SW 1271 (cell line): ENCODE measurements at places on chromosomes 11 and 22.

DNA sequence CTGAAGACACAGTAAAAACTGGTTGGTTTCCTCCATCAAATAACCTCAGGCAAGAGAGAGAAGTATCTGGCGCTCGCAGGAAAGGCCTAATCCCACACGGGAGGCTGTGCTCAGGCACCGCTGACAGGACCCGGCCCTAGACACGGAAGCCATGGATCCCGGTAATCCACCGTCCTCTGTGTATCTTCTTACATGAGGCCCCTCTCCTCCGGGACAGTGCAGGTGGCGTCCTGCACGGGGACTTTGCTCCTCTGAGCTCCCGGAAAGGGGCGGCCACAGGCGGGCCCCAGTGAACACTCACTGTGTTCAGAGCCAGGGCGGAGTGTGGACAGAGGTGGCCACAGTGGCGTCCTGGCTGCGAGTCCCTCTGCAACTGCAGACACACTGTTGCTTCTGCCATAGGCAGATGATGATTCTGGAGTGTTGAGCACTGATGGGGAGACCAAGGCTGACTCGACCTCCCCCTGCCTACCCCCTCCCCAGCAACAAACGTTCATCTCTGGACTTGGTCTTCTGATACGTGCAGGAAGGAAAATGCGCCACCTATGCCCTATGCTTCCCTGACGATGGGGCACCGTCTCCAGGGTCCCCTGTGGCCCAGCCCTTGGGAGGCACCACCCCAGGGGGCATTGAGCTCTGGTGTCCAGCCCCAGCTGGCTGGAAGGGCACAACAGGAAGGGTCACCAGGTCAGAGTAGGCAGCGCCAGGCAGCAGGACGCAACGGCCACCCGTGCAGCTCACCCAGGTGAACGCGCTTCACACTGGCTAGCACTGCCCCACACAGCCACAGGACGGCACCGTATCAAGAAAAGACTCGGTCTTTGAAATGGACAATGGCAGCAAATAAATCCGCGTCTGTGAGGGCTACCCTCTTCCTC, 95.7 kb downstream of the TRMU start:
- DNase-seq: no peak

DNA sequence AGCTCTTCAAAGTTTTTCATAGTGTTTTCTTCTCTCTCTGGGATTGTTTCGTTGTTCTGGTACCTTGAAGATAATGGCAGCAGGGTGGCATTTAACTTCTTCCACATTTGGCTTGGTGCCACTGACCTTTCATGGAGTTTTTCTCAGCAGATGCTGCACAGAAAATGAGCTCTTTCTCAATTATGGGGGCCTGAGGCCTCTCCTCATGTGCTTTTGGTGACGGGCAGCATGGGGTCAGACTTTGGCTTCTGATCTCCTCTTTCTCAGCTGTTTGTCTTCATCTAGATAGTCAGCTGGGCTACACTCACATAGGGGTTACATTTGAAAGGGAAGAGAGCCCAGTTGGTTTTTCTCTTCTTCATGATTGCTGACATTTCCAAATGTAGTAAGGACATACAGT, 76.3 kb downstream of the FAT3 start:
- DNase-seq: no peak

- DNase-seq: no peak
Measured at GRCh38 chr11:3950996-3951660, 95.7 kb downstream of the STIM1 start.

GRCh38 chr11:70108250-70108649, 30.1 kb downstream of the ANO1 start:
- DNase-seq: no peak

GRCh38 chr22:22392131-22392530, 116.4 kb downstream of the ZNF280B start:
- no peak for DNase-seq

DNA sequence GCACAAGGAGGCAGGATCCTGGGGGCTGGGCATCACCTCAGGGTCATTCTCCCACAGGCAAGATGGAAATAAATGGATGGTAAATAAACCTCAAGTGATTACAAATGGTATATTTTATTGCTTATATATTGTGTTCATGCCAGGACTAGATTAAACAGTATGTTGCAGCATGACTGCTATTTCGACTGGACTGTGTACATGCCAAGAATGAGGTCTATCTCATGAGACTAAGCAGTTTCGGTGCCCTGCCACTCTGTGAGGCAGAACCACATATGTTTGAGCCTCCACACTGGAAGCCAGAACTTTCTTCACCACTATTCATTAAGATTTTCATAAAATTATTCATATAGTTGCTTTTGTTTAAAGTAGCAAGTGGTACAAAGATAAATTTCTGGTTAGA, 140.2 kb downstream of the DDX10 start:
- no peak for DNase-seq

- DNase-seq: no peak
Measured at GRCh38 chr11:130585545-130585944, 137.1 kb downstream of the ADAMTS15 start.

GRCh38 chr11:72776844-72777754, 16.7 kb downstream of the STARD10 start:
- no peak for DNase-seq

GRCh38 chr11:72141066-72141465, 5.5 kb downstream of the FOLR3 start:
- no peak for DNase-seq

GRCh38 chr11:123211149-123211852, 16.3 kb upstream of the CLMP start:
- no peak for DNase-seq

DNA sequence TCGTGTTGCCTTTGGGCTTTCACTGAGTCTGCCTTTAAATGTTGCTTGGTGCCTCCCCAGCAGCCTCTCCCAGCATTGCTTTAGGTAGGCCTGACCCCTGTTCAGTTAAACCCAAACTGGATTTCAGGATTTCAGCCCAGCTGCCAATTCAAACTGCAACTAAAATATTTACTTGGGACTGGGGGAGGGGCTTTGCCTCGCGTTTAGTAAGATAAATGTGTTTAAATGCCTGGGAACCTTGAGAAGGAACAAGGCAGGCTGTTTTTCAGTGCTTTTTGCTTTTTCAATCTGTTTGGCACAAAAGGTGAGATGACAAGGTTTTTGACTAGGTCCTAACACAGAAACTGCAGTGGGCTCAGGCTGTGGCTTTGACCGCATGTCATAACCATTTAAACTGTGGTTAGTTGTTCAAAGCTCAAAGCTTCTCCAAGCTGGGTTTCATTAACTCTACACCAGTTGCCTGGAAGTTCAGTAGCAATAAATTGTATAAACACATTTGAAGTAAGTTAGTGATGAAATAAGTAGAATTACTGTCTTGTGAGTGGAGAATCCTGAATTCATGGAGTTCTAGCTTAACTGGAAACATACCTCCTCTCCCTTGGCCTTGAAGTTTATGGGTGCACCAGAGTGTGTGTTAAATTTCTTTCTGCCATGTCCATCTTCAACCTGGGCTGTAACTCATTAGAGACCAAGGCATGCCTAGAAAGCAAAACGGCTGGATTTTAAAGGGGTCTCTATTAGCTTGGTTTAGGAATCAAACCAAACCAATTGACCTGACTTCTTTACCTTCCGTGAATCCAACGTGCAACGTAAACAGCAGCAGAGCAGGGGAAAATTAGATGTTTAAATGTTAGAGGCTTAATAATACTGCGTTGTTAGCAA, 3.6 kb downstream of the PKNOX2 start:
- no peak for DNase-seq

GRCh38 chr11:94150704-94151685, 22.4 kb downstream of the PANX1 start:
- no peak for DNase-seq

DNA sequence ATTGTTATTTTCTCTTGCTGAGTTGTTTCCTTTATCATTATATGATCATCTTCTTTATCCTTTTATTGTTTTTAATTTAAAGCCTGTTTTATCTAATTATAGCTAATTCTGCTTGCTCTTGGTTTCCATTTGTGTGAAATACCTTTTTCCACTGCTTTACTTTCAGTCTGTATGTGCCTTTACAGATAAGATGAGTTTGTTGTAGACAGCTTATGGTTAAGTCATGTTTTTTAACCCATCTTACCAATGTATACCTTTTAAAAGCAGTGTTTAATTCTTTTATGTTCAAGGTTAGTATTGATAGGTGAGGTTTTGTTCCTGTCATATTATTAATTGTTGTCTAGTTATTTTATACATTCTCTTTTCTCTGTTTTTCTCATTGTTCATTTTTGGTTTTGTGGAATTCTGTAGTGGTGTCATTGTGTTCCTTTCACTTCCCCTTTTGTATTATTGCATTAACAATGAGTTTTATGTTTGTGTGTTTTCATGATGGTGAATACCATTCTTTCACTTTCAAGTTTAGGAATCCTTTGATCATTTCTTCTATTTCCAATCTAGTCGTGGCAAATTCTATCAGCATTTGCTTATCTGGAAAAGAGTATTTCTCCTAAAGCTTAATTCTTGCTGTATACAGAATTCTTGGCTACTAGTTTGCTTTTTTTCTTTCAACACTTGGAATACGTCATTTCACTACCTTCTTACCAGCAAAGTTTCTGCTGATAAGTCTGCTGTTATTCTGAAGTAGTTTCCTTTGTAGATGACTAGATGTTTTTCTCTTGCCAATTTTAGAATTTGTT, 21.8 kb downstream of the OR5AN1 start:
- DNase-seq: no peak

DNA sequence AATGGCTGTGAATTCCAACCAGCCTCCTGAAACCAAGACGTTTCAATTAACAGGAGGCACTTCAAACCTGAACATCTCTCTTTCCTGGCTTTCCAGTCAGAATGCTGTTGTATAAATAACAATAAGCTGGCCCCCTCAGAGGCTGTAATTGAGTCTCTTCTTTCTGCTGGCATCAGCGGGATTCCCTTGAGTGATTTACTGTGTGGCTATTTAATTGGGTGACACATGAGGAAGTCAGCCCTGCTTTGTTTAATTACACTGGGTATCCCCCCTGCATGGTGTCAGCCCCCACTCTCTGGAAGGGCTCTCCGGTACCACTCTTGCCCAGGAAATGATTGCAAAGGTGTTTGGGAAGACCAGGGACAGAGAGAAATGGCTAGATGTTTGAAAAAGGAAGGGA, 101.6 kb downstream of the NTM start:
- no peak for DNase-seq

GRCh38 chr11:129710423-129710822, 105.2 kb upstream of the TMEM45B start:
- no peak for DNase-seq

DNA sequence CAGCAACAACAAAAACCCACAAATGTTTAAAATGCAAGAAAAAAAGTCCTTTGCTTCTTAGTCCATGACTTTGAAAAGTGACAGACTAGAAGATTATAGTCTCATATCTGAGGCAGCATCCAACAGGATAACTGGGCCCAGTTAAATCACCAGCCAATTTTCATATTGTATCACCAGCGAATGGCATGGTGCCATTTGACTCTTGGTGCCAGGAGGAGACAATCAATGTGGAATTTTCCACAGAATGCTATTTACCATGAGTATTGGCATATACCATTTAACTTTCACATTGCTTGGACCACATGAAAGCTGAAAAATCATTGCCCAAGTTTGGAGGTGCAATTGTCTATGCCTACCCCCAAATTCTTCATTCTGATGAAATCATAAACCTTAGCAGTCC, 255.5 kb downstream of the TENM4 start:
- DNase-seq: no peak

- no peak for DNase-seq
Measured at GRCh38 chr11:63443714-63444113, 47.3 kb downstream of the PLAAT5 start.

- DNase-seq: no peak
Measured at GRCh38 chr22:37215890-37216289, 3.6 kb upstream of the SSTR3 start.

GRCh38 chr22:24128021-24128420, 53.3 kb upstream of the SUSD2 start:
- DNase-seq: no peak

DNA sequence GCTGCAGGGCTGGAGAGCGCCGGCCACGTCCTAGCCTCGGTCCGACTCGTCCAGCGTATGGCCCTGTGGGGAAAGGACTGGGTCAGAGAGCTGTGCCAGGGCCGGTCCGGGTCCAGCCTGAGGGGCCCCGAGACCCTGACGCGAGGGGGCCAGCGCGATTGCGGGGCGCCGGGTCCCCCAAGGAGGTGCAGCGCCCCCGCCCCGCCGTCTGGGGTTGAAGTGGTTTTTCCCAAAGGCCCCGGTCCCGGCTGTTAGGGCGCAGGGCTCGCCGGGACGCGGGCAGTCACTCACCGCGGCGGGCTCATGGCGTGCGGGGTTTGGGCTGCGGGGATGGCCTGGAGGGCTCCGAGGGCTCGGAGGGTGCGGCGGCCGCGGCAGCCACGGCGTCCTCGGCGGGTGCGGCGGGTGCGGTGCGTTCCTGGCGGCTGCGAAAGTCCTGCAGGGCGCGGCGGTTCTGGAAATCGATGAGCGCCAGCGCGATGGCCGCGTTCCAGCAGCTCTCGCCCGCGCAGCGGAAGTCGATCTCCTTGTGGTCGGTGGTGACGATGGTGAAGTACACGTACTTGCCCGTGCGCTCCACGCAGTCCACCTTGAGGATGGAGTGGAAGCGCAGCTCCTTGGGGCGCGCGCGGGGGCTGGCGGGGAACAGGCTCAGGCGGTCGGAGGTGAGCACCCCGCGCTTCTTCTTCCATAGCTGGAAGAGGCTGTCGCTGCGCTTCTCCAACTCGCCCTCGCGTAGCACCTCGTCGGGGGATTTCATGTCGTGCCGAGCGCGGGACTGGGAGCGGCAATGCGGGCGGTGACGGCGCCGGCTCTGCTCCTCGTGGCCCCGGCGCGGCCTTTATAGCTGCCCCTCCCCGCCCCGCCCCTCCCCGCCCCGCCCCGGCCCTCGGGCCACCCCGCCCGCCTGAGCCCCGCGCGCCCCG, at the start of gene PHLDA2:
TSS of gene PHLDA2 (minus strand) at position 816 of the 926 bp plus-strand sequence. CDS start at position 760, 56 bp downstream.
- peak; percentile 74 for DNase-seq

DNA sequence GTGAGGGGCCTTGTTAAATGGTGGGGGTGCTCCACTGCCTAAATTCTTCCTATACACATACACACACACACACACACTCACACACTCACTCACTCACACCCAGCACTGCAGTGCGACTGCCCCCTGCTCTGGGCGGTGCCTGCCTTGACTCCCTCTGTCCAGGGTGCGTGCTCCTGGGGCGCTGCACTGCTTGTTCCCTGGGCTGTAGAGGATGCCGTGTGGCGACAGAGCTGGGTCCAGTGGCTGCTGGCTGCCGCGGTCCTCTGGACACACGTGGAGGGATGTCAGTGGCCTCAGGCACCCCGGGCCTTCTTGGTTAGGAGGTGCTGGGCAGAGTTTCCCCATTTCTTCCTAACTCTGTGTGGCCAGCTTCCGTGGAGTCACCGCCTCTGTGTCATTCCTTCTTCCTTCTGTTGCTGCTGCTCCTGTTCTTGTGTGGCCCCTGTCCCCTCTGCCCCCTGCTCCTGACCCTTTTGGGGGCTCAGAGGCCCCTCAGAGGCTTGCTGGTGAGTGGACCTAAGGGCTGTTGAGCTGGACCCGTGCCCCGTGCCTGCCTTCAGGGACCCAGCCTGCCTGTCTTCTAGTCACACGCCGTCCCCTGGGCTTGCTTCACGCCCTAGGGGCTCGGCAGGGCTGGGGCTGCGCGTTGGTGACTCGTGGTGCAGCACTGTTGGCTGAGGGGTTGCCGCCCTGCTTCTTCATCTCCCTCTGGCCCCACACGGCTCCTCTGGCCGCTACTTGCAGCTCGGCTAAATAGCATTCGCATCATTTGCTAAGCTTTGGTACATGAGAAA, 147.0 kb downstream of the TBC1D22A start:
- DNase-seq: no peak

- no peak for DNase-seq
Measured at GRCh38 chr11:132263241-132263640, 892.8 kb downstream of the NTM start.

- DNase-seq: no peak
Measured at GRCh38 chr11:31664129-31664528, 147.0 kb downstream of the PAX6 start.

GRCh38 chr22:27937453-27937852, 18.4 kb upstream of the PITPNB start:
- DNase-seq: no peak

- DNase-seq: no peak
Measured at GRCh38 chr22:48714231-48714630, 1113.4 kb downstream of the BRD1 start.
